ENCODE measurements at places on chromosomes 7 and 10.

DNA sequence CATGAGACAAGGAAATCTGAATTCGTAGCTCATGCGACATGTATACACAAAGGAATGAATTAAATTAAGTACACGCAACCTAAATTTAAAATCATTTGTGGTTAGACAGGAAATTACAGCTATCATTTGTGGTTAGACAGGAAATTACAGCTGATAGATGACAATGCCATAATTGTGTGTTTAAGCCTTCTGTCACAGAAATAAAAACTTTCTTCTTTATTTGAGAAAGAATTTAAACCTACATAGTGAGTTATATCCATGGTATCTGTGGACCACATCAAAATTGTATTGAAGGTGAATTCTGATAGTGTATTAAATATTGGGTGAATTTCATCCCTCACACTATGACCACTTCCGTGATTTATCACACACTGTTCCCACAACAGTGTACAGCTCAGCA, 362.9 kb downstream of the MAGI2 start:
- no peak for DNase-seq

DNA sequence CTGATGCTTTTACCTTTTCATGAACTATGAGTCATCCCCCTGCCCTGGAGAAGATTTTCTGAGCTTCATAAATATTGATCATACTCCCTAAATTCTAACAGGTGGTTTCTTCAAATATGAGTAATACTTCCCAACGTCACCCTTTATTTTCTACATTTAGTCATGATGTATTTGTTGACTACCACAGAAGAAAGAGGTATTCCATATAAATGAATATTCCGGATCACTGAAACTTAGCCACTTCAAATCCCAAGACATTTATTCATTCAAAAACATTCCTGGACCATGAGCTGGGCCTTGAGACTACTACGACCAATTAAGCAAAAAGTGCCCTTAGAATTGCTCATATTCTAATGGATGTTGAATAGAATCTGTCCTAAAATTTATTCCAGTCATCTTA, 395.8 kb upstream of the NPVF start:
- no peak for DNase-seq

DNA sequence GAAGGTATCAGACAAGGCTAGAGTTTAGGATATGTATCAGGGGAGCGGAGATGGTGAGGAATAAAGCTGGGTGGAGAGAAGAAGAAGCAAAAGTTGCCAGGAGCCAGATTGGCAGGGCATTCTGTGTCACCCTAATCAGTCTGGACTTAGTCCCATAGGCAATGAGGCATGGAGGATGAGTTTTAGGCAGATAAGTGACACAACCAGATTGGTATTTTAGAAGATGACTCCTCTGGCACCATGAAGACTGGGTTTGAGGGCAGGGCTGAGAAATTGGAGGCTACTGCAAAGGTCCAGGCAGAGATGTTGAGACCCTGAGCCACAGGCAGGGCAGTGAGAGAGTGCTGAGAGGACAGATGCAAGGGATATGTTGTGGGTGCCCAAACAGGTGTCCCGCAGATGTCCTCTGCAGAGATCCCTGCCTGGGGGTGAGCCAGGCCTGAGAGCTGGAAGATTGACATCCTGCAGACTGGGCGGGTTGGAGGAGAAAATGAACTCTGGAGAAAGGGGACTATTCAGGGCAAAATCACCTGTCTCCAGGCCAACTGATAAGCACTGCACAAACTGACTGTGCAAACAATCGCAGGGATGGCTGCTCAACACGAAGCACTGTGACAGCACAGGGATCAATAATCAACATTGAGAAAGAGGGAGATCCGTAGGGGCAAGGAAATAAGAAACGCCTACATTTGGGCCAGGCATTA, 11.9 kb upstream of the HABP2 start:
- no peak for DNase-seq

- no peak for DNase-seq
These were observed 215.2 kb upstream of the MKLN1 start for GRCh38 chr7:131112431-131112830.

DNA sequence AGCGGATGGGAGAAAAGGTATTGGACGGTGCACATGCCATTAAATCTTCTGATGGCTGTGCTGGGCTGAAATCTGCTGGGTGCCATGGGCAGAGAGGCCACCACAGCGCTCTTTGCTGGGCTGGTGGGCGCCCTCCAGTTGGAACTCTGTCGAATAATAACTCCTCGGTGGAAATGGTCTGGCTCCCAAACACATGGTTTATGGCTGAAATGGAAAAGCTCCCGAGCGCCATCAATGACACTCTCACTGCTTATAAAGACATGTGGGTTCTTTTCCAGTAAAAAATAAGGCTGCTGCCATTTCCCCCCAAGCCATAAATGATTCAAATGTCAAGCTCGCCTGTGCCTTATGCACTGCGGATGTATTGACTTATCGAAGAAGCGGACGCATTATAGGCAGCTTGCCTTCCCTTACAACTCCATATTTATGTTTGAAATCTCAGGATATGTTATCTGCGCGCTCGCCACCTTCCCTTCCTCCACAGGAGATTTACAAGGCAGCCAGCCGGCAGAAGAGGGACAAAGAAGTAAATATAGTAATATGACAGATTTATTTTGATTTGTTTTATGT, 239.0 kb upstream of the MKI67 start:
- DNase-seq: no peak
